Activated naive CD4-positive, alpha-beta T cell (primary cell): ENCODE measurements at places on chromosomes 12 and 14.

- no peak for DNase-seq
These were observed 7.2 kb upstream of the CCDC197 start for GRCh38 chr14:93989939-93990338.

DNA sequence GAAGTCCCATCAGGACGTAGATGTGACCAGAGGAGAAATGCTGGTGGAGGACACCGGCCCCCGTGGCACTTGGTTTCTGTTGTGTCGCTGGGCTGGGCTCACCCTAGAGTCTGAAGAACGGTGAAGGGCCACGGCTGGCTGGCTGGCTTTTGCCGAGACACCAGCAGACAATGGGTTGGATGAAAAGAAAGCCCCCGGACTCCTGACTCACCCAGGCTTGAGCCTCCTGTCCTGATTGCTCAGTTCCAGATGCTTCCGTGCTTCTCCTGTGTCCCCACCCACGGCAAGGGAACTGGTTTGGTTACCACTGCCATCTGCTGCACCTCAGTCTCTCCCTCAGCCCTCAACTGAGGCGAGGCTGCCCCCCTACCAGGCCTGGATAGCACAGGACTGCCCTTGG lies 10.4 kb upstream of the ENDOU start:
- DNase-seq, result no peak

- DNase-seq, result no peak
These were observed 210.4 kb upstream of the RGS6 start for GRCh38 chr14:71721791-71722190.

- DNase-seq, result no peak
These were observed 154.5 kb upstream of the FOXN3 start for GRCh38 chr14:89571491-89571890.
